ENCODE measurements at places on chromosomes 6 and 20. TPM values are rescaled to one million over a fixed set of nuclear protein-coding genes. Genes with fewer than 3 reads are reported as not detected.

Gene CD93
- 441 TPM for total RNA-seq

Gene IL17A
- not detected for total RNA-seq

Gene LY6G5B
- 3.2 TPM for total RNA-seq

Gene DEFB123
- not detected for total RNA-seq

Gene TMEM239
- total RNA-seq, result not detected

Gene TREML1
- total RNA-seq, result not detected

Gene FAM83C
- not detected for total RNA-seq

Gene RAD21L1
- total RNA-seq, result not detected

Gene KIAA1586
- total RNA-seq, result 16.4 TPM

Gene RWDD2A
- total RNA-seq, result 4.4 TPM

Gene CUTA
- 61.7 TPM for total RNA-seq

Gene TFAP2A
- under 0.01 TPM for total RNA-seq

Gene TMC2
- not detected for total RNA-seq

Gene PRSS16
- not detected for total RNA-seq

Gene ARMC2
- 0.79 TPM for total RNA-seq

Gene C6orf58
- not detected for total RNA-seq

Gene TLDC2
- total RNA-seq, result 0.14 TPM

All from dermis blood vessel endothelial cell (primary cell).